ENCODE measurements at places on chromosomes 4 and X. TPM values are rescaled to one million over a fixed set of nuclear protein-coding genes. Genes with fewer than 3 reads are reported as not detected.

DNA sequence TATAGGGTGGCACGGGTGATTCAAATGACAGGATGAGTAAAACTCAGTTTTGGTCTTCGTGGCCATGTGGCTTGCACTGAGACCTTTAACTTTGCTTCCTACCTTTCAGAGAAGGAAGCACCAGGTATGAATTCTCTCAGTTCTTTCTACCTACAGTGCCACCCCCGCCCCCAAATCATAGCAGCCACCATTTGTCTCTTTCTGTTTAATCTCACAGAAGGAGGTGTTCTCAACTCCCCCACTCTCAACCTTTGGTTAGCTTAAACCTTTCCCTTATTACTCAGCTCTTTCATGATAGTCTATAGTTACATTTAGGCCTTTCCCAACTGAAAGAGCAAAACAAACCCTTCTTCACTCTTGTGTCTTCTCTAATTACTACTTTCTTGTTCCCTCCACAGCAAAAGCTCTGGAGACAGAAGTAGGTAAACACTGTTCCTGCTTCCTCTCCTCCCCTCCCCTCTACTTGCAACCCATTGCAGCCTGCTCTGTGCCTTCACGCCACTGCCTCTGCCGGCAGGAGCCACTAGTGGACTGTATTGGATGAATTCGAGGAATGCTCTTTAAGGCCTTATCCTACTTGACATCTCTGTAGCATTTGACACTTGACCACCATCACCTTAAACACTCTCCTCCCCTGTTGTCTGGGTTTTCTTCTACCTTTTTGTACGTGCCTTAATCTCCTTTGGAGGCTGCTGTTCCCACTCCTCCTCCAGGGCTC, 123.7 kb downstream of the AFF1 start:
- no peak for DNase-seq

DNA sequence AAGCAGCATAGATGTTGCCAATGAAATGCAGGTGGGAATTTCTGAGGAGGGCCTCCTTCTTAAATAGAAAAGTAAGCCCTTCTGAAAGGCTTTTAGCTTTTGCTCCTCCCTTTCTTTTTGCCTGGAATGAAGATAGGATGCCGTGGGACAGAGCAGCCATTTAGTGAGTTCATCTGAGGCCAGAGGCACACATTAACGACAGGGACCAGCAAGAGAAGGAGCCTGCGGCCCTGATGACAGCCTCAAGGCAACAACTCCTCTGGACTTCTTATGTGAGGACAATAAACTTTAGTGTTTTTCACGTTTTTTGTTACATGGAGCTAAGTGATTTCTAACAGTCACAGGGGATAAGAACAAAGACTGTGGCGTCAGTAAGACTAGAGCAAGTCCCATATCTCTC, 1.1 kb upstream of the BDH2 start:
- DNase-seq, result no peak

GRCh38 chrX:152822383-152823086, 8.0 kb downstream of the CETN2 start:
- DNase-seq, result no peak

Gene MBNL3
- 32.3 TPM for polyA plus RNA-seq

Gene WAS
- 3.1 TPM for polyA plus RNA-seq

Gene SOWAHD
- 0.50 TPM for polyA plus RNA-seq

- DNase-seq, result no peak
These were observed 444.7 kb downstream of the IQCM start for GRCh38 chr4:149370785-149371420.

Gene PCSK1N
- polyA plus RNA-seq, result 20.2 TPM

Gene CCDC110
- 2.6 TPM for polyA plus RNA-seq

GRCh38 chr4:1240721-1241465, 8.0 kb downstream of the CTBP1 start:
- DNase-seq, result no peak

Gene TRIM61
- polyA plus RNA-seq, result 2.6 TPM

DNA sequence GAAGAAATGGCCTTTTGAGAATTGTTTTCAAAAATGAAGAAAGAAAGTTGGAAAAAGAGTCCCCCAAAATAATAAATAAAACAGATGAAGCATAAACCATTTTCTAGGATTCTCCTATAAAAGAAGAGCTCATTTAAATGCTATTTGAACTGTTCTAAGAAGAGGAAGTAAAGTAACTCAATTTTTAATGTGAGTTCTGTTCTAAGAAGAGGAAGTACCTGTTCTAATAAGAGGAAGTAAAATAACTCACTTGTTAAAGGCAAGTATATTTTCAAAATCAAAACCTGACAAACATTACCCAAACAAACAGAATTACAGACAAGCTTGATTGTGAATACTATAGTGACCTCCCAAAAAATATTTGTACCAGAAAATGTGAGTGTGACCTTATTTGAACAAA, 1326.3 kb downstream of the C4orf33 start:
- no peak for DNase-seq

DNA sequence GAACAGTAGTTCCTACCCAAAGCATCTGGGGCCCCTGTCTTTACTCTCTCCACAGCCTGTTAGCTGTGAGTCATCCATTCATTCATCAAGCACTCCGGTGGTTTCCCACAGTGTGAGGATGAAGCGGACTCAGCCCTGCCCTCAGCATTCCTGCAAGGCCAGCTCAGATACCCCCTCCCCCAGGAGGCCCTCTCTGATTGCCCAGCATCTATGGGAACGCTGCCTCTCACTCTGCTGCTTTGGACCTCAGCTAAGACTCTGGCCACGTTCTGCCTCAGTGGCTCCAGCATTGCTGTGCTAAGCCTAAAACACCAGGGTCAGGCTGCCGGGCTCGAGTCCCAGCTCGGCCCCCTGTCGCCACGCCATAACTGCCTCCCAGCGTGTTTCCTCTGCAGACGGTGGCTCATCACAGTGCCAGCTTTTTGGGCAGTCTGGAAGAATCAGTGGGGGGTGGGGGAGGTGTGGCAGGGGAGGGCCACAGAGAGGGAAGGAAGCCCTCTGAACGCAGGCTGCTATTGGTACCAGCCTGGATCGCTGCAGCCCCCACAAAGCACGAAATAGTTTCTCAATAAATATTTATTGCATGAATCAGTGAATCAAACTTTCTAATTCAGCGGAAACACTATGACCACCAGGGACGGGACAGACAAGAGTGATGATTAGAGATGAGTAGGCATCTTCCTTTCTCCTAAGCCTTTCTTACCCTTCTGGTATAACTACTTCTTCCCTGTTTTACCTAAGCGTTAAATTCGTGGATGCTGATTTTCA, 74.4 kb downstream of the SORCS2 start:
- no peak for DNase-seq

DNA sequence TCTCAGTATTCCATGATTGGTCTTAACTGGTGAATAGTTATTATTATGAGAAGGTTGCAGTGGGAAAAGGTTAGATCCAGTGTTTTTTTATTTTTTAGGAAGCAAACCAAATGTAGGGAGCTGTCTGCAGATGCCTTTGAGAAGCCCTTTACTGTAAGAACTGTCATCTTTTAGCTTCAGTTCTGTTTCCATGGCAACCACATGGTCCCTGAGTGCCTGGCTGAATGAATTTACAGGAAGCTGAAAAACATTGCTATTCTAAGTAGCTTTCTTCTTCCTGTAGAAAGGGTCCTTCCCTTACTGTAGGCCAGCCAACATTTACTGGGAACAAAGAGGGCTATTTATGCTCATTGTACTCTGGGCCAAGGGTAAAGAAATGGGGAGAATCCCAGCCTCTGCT, 103.3 kb downstream of the DCLK2 start:
- no peak for DNase-seq

DNA sequence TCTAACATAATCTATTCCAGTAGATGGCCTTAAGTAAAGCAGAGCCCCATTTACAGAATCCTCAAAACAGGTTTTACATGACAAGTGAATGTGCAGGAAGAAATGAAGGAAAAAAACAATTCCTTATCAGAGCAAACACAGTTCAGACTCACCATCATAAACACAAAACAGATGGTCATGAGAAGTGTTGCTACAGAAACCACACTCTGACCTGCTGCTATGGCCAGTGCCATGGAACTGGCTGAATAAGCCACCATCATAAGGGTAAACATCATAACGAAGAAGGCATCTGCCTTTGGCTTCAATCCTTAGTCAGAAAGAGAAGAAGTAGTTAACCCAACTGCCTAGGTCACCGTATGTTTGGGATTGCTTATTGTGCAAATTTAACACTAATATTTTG, 61.1 kb downstream of the ABCG2 start:
- DNase-seq, result no peak

Gene CYBB
- 11.8 TPM for polyA plus RNA-seq

Gene ITIH6
- polyA plus RNA-seq, result 0.19 TPM

GRCh38 chr4:18749391-18749790, 727.8 kb upstream of the LCORL start:
- DNase-seq, result no peak

DNA sequence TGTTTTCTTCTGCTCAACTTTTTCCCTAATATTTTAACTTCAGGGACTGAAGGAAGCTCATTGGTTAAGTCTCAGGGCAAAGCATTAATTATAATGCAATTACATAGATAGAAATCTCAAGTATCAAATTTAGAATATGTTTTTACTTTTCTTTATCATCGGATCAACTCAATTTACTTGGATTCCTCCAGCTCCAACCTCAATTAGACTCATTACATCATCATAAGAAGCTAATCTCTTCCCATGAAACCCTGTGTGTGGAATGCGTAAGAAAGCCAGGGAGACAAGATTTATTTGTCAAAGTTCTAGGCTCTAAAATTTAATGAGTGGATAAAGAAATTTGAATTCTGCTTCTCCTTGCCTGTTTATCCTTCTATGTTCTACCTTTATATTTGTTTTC, 918.4 kb downstream of the ADGRL3 start:
- no peak for DNase-seq

DNA sequence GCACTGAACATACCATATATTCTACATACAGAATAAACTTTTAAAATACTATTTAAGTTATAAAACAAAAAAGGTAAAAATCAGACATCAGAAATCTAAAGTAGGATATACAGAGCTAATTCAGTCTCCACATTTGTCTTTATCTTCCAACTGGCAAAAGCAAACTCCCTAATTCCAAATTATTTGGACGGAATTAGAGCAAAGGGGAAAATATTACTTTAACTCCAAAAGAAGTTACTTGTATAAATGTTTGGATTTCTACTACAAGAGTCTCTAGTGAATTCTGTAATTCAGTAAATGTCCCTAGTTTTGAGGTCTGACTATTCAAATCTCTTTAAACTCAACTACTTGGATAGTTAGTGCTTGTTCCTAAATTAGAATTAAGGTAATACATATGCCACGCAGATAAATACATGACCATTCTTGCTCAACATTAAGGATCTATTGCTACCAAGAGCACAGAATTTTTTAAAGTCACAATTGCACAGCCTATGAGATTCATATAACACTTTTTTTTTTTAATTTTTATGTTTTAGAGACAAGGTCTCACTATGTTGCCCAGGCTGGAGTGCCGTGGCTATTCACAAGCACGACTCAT, 7.3 kb downstream of the ZNF280C start:
- DNase-seq, result no peak

DNA sequence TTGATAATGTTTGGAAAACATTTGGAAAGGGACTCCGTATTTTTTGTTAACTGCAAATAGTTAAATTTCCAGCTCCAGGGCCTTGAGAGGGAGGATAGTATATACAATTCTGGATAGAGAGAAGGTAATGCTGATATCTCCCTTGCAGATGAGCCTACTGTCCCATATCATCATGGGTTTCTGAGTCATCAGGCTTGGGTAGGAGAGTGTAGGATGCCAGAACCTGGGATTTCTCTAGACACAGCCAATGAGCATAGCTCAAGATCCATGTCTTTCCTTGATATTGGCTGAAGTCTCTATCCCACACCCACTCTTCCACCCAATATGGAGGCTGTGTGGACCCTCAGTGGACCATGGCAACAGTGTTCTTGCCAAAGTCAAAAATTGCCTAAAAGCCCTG, 7.8 kb downstream of the FRMPD3 start:
- no peak for DNase-seq

Data from right renal pelvis (tissue), 4 donors.